ENCODE measurements at places on chromosomes 13 and 19.
A peak's percentile ranks its signal among the peaks of the same experiment; 100 is the strongest.

- no peak for DNase-seq
These were observed 85.7 kb downstream of the LACC1 start for GRCh38 chr13:43965459-43965845.

DNA sequence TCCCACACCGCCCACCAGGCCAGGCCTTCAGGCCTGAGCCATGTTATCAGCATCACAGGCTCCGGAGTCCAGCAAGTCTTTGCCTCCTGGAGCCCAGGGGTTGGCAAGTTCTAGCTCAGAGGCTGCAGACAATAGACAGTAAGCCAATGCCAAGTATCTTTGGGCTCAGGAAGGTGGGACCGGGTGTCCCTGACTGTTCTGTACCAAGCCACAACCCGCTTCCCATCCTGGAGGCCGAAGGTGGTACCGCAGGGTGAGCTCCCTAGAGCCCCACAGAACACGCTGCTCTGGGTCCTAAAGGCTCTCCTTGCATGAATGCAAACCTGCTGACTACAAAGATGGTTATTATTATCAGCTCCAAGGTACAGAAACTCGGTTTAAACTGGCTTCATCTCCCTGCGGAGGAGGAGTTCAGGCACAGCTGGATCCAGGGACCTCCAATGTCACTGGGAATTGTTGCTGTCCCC is 5.5 kb upstream of the FSTL3 start:
- DNase-seq = no peak

DNA sequence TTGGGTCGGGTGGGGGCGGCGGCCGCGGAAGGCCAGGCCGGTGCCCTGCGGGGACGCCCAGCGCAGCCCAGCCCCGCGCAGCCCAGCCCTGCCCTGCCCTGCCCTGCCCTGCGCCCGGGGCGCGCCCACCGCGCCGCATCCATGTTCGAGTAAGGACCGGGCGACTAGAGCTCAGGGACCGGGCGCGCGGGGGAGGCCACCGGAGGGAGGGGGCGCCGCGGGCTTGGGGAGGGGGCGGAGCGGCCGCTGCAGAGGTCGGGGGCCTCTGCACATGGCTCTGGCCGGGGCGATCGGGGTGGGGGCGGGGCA is 169 bp downstream of the GRAMD1A start:
- DNase-seq = no peak

DNA sequence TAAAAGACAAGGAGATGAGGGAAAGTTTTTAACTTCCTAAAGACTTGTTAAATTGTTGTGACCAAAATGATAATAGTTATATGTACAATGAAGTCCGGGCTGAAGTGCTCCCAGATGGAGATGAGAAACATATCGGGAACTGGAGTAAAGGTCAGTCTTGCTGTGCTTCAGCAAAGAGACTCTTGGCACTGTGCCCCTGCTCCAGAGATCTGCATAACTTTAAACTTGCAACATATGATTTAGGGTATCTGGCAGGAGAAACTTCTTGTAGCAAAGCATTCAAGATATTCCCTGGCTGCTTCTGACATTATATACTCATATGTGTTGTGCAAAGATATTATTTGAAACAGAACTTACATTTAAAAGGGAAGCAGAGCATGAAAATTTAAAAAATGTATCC is 786.6 kb upstream of the SLITRK6 start:
- no peak for DNase-seq

DNA sequence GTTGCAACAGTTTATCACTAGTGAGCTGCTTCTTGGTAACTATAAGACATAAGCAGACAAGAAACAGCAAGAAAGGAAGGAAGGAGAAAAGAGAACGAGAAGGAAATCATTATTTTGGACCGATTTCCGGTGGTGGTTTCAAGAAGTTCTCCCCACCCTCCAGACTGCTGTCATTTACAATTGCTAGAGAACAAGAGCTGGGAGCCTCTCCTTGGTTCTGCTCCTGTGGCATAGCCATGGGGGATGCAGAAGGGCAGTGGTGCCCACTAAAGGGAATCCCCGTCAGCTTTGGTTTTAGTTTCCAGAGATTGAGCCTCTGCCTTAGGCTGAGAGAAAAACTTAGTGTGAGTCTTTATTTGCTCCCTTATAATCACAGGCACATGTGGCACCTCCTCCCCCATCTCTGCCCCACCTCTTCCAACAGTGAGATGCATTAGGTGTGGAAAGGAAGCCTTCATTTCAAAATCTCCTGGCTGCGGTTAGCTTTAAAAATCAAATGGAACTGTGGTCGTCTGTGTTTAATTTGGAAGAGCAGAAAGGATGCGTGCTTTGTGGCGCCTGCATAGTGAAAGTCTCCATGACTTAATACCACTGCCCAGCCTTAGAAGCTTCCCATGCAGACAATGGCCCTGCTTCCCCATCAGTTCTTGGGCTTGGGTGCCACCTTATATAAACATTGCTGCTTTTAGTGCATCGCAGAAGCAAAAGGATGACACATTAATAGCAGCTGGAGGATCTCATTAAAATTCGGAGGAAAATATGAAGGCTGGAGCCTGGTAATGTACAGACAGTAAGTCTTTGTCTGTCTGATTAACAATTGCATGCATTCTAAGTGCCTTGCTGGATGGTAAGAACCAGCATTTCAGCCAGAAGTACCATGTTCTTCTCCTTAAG is 25.0 kb downstream of the LRCH1 start:
- no peak for DNase-seq

- peak; percentile 80 for DNase-seq
These were observed 11.7 kb downstream of the NTN5 start for GRCh38 chr19:48660852-48661710.

- DNase-seq = no peak
These were observed 1.5 kb upstream of the ZSCAN4 start for GRCh38 chr19:57667228-57667627.

DNA sequence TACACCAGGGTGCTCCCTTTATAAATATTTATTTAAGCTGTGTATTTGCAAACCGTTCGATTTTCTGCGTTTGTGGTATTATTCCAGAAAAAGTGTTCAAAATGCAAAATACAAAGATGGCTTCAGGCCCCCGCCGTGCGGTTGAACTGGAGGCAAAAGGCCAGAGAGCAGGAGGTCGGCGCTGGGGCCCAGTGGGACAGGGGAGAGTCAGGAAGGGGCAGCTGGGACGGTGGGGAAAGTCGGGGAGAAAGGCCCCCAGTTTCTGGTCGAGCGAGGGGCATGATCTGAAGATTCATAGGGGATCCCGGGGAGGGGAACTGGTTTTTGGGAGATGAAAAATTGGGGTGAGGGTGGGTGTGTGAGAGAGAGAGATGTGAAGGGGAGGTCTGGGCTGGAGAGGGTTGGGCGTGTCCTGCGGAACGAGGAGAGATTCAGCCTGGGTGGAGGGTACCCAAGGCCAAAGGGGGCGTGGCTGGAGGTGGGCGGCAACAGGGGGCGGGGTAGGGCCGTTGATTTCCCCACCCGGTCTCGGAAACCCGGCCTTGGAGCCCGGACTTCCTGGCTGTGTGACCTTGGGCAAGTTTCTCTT is 678 bp downstream of the ISOC2 start:
- DNase-seq = no peak

DNA sequence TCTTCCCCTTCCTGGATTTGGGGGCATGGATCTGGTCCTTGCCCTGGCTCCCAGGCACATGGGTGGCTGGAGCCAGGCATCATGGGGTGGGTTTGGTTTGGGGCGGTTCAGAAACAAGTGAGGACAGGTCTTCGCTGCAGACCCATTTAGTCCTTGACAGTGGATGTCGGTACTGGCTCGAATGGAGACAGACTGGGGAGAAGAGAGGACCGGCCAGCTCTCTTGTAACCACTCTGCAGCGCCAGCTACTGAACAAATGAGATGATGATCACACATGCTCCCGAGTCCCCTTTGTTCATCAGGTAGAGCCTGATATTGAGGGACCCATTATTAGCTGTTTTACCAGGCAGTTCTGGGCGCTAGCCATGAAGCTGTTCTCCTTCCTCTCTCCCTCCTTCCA is 64.5 kb downstream of the CHST8 start:
- no peak for DNase-seq

- DNase-seq = no peak
These were observed 38.1 kb upstream of the SLC10A2 start for GRCh38 chr13:103104340-103104739.

DNA sequence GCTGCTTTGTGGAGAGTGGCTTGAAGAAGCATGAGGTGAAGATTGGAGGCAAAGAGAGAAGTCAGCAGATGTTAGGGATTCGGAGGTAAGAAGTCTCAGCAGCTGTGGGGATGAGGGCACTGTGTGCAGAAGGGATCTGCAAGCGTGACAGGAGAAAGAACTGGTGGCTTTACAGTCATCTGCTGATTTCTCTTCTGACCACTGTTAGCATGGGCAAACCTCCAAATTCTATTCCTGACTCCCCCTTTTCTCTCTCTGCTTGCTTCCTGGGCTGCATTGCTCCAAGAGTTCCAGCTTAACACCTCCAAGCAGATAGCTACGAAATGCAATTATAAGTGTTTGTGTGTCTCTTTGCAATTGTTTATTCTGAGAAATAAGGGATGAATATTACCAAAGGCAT is 159.6 kb downstream of the GGACT start:
- no peak for DNase-seq

- DNase-seq = no peak
These were observed 76.6 kb downstream of the TNFSF11 start for GRCh38 chr13:42650506-42650905.

- DNase-seq = no peak
These were observed 23.1 kb upstream of the KLF5 start for GRCh38 chr13:73035660-73036059.

- no peak for DNase-seq
These were observed 2.4 kb upstream of the SIX5 start for GRCh38 chr19:45771311-45771933.

- DNase-seq = no peak
These were observed 24.4 kb downstream of the WDR88 start for GRCh38 chr19:33156334-33156733.

- peak; percentile 36 for DNase-seq
These were observed 599 bp downstream of the C19orf12 start for GRCh38 chr19:29714371-29714952.

- DNase-seq = no peak
These were observed 840 bp upstream of the CCNA1 start for GRCh38 chr13:36431204-36432105.

DNA sequence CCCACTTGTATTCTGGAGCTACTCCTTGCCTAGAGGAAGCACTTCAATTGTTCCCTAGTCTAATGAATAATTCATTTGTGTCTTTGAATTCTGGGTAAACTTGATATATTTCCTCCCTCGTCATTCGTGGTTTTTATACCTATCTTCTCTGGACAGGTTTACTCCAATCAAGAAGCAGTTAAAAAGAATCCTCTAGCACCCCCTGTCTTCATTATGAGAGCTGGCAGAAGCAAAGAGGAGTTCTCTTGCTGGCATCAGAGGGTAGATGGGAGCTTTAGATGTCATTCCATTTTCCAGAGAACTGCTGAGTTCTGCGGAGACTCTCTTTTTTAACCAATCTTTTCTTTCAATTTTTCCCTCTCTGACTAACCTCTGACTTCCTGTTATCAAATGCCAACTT is 627.7 kb downstream of the FGF9 start:
- DNase-seq = no peak

DNA sequence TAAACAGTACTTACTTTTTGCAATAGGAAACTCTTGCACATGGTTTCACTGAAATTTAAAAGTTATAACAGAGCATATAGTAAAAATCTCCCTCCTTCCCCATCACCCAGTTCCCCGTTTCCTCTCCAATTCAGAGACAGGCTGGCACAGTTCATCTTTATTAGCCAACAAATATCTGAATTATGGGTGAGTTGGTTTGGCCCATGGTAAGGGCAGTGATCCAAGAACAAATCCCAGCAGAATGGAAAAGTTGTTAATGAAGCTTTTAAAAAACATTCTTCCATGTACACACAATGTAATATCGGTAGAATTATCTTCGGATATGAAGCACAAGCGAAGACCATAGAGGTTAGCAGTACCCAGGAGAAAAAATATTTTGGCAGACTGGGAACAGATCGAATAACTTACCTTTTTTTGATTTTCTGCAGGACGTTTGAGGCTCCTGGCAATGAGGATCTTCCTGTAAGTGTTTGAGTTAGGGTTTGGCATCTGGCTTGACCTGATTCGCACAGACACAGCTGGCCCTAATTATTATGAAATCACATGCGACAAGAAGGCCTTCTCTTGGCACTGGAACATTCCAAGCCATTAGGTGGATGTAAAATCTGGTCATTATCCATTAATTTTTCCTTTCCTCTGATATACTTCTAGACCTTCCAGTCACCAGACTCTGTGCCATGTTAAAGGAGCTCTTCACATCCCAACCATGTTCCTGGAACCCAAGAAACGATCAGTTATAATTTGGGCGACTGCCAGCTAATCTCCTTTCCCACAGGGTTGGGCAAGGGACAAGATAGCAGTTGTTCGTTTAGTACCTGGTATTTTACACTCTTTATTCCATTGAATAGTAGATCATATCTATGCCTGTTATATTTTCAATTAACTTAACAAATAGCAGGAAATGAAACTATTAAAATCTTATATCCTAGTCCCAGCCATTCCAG is 139.4 kb upstream of the TSC22D1 start:
- DNase-seq = no peak

GRCh38 chr19:3852614-3853254 is 16.1 kb downstream of the ZFR2 start:
- DNase-seq = peak; percentile 95

DNA sequence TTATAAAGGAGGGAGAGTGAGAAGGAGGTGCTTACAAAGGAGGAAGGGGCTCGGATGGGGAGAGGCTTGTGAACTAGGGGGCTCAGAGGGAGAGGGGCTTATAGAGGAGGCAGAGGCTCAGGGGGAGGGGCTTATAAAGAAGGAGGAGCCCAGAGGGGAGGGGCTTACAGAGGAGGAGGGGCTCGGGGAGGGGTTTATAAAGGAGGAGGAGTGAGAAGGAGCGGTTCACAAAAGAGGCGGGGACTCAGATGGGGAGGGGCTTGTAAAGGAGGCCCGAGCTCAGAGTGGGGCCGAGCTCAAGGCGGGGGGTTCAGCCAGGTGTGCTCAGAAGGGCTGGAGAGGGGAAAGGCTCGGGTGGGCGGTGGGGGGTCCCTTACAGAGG is 500 bp downstream of the SMIM24 start:
- DNase-seq = no peak

DNA sequence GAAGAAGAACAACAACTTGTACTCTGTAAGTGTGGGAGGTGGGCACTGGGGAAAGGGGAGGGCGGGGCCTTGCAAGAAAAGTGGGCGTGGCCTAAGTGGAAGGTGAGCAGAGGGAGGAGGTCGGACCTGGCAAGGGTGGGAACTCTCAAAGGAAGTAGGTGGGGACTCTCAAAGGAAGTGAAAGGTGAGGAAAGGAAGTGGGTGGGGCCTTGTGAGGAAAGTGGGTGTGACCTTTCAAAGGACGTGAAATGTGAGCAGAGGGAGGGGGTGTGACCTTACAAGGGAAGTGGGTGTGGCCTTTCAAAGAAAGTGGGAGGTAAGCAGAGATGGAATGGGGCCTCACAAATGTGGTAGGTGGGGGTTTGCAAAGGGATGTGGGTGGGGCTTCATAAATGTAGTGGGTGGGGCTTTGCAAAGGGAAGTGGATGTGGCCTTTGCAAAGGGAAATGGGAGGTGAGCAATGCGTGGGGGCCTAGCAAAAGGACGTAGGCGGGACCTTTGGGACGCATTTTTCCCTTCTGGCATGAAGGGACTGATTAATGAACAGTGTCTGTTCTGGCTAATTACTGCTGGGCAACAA is 25.9 kb downstream of the ACSBG2 start:
- no peak for DNase-seq

All from H54 (cell line).